ENCODE measurements at places on chromosomes 7 and 10.

- DNase-seq: no peak
These were observed 12.0 kb downstream of the C10orf62 start for GRCh38 chr10:97601268-97602215.

DNA sequence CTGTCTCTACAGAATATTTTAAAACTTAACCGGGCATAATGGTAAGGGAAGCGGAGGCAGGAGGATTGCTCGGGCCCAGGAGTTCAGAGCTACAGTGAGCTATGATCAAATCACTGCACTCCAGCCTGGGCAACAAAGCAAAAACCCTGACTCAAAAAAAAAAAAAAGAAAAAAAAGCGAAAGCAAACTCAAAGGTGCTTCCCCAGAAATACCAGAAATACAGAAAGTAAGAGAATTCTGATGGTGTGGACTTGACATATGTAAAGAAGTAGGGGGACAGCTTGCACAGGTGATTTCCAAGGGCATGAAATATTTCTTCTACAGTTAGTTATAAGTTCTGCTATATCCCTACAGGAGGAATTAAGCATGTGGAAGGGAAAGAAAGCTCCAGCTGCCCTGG lies 69.7 kb upstream of the APBB1IP start:
- DNase-seq: no peak

- DNase-seq: no peak
These were observed 43.4 kb downstream of the TARP start for GRCh38 chr7:38229884-38230642.

GRCh38 chr7:117572856-117573620 lies 93.2 kb downstream of the CFTR start:
- no peak for DNase-seq

- DNase-seq: no peak
These were observed 62.7 kb downstream of the CUZD1 start for GRCh38 chr10:122782911-122783310.

DNA sequence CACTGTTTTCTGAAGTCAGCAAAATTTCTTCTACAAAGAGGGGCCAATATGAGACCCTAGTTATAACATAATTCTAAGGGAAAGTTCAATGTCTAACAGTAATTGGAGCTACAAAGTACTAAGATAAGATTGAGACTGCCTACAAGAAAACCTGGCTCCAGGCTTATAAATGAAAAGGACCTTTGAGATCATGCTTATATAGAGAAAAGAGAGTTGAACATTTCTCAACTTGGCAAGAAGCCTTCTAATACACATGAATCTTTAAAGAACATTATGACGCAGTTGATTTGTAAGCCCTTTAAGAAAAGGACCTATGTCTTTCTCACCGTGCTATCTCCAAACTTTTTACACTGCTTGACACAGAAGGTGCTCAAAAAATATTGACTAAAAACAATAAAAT lies 87.9 kb downstream of the TPK1 start:
- no peak for DNase-seq

- no peak for DNase-seq
These were observed 11.3 kb upstream of the STMP1 start for GRCh38 chr7:135650831-135651573.

DNA sequence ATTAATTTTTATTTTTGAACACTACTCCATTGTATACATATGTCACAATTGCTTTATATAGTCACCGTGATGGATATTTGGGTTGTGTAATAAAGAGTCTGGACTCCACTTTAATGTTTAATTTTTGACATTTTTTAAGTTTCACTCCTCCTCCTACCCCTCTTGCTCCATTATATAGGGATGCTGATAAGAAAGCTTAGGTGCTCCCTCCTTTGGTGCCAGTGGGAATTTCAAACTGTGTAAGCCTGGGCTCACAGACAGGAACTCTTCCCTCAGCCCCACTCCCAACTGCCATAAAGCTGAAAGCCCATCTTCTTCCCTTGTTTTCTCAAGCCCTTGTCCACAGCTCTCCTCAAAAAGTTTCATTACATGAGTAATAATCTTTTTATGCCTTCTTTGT lies 47.6 kb downstream of the TWIST1 start:
- no peak for DNase-seq

Data from SK-N-MC (cell line).